CD8-positive, alpha-beta memory T cell (primary cell): ENCODE measurements at places on chromosomes 5 and 9. TPM values are rescaled to one million over a fixed set of nuclear protein-coding genes. Genes with fewer than 3 reads are reported as not detected.

GRCh38 chr9:112180387-112180881 lies 5.3 kb upstream of the SUSD1 start:
- peak; percentile 24 for DNase-seq

DNA sequence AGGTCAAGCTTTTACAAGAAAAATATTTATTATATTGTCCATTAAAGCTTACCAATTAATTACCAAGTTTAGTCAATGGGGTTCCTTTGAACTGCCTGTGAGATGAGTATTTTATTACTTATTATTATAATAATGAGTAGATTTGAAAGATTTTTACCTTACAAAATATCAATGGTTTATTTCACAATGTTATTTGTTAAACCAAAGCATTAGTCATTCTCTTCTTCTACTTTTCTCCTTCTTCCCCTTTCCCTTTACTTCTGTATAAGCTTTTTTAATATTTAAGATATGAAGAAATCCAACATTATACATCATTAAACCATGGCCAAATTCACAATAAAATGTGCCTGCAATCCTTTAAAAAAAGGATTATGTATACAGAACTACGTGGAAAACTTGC lies 369.5 kb downstream of the ARL15 start:
- DNase-seq, result no peak

GRCh38 chr5:81859624-81860023 lies 108.7 kb upstream of the SSBP2 start:
- DNase-seq, result no peak

DNA sequence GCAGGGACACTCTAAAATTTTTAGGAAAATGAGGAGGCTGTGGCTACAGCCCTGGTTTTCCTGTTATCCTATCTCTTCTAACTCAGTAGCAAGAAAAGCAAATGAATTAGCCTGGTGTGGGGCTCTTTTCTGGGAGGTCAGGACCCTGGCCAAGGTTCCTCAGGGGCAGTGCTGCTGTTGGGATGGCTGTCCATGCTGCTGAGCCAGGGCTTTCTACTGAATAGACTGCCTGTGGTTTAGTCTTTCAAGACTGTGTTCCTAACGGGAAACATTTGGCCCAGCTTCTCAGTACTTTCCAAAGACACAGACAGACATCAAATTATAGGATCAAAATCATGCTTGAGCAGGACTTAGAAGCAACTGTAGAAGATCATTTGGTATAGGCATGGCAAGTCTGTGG lies 18.1 kb downstream of the TNC start:
- DNase-seq, result no peak

DNA sequence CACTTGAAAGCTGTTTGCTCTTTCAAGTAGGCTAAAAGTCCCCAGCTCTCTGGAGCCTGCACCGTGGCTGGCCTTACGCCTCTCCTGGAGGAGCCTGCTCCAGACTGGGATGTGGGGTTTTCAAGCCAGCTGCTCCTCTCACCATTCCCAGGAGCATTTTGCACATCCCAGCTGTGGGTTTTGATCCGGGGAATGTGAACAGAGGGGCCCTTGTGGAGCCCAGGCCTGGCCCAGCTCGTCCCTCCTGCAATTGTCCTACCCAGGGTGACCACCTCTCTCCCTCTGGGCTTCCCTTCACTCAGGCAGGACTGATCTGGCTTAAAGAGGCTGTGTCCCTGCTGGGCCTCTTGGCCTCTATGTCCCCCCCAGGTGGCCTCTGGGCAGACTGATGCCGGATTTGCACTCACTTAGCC lies 32.5 kb upstream of the TIFAB start:
- no peak for DNase-seq

DNA sequence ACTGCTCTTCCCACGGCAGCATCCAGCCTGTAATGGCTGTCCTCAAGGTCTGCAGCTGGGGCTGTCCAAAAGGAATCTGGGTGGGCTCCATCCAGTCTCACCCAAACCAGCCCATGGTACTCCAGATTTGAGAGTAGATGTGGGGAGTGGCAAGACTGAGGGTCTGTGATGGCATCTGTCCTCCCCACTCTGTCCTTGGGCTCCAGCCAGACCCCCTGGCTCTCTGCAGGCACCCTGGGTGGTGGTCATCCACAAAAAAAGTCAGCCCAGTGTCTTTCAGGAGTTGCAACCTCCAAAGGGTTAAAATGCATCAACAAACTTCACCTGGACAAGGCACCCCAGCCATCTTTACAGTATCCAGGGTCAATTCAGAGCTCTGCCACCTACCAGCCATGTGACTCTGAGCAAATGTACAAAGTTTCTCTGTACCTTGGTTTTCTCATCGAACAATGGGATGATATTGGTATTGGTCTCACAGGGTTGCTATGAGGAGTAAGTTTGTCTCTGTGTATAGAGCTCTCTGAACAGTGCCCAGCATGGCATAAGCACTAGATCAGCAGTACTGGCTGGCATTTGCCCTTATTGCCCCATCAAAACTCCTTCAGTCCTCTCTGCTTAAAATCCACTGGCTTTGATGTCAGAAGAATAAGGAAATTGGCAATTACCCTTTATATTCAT lies 7.3 kb upstream of the S1PR3 start:
- DNase-seq, result no peak

GRCh38 chr5:109826-110225 lies 17.9 kb downstream of the PLEKHG4B start:
- no peak for DNase-seq

GRCh38 chr5:9977070-9977469 lies 272.6 kb downstream of the ATPSCKMT start:
- no peak for DNase-seq

DNA sequence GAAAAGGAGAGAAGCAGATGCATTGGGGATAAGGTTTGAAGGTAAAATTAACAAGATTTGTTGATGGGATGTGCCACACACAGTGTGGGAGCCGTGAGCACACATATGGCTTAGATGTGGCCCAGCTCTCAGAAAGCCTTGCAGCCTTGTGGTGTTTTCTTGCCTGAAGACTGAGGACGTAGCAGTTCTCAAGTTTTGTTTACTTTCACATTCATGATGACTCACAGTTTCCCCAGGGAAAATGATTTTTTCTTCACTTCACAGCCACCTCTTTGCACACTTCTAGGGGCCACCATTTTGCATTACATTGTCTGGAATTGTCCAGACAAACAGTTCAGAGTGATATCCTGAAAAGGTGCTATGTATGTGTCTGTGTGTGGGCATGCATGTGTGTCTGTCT lies 126.2 kb downstream of the BASP1 start:
- no peak for DNase-seq

GRCh38 chr9:116975126-116975525 lies 288.0 kb downstream of the TRIM32 start:
- DNase-seq, result no peak

DNA sequence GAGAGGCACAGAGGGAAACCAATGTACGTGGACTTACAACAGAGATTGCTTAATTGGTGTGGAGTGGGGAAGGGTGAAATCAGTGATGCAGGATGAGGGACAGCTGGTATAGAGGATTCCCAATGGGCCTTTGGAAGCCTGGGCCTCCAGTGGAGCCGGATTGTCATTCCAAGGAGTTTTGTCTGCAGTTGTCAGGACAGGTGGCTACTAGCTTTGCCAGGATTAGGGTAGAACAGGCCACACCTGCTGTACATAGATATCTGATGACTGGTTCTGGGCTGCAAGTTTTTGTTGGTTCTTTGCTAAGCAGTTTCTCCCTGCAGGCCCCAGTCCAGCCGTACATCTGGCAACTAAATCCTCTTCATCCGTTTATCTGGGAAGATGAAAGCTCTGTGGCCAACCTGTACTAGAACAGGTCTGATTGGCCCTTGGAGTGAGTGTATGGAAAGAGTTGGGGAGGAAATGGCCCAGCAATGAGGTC lies 4.2 kb downstream of the SKP2 start:
- DNase-seq, result no peak

GRCh38 chr9:78021697-78022096 lies 9.9 kb downstream of the GNAQ start:
- DNase-seq, result no peak

DNA sequence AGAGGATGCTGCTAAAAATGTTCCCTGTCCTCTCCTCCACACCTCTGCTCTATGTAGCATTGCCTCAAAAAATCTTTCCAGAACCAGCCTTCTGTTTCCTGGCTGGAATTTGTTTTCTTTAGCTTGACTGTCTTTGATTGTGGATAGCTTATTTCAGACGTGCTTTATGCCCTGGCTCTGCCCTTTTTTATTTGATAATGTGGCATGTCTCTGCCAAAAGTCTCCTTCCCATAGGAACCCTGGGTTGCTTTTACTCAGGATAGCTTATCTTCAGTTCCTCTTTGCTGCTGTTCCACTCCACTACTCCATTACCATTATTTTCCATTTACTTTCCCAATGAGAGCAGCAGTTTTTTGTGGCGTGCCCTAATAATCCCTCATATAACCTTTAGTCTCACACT lies 885 bp upstream of the TMEM252 start:
- no peak for DNase-seq

DNA sequence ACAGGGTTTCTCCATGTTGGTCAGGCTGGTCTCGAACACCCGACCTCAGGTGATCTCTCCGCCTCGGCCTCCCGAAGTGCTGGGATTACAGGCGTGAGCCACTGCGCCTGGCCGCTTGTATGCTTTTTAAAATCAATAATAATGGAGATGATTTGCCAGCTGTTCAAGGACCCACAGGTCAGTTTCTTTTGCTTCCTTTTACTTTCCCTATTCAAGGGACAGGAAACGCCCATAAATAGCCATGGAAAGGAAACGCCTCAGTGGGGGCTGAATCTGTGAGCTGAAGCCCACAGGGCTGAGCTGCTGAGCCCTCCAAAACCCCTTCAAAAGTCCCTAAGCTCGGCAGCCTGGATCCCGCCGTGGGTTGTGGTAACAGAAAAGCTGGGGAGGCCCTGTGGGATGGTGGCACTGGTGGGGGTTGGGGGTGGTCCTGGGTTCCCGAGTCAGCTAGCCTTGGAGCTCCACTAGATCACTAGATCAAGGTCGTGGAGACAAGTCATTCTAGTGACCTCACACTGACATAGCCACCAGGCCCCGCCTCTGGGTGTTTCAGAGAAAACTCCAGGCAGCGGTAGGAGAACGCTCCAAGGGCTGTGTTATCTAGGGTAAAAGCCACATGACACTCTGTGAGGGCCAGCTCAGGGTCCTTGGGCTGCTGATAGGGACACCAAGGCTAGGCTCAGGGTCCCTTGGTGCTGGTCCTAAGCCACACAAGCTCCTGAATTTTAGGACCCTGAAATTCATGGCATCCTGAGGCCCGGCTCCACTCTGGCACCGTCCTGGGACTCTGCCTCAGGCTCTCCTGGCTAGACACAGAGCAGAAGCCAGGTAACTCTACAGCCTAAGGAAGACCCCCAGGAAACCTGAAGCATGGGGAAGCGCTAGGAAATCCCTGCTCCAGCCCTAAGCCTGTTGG lies 18.0 kb upstream of the DUSP1 start:
- DNase-seq, result no peak

DNA sequence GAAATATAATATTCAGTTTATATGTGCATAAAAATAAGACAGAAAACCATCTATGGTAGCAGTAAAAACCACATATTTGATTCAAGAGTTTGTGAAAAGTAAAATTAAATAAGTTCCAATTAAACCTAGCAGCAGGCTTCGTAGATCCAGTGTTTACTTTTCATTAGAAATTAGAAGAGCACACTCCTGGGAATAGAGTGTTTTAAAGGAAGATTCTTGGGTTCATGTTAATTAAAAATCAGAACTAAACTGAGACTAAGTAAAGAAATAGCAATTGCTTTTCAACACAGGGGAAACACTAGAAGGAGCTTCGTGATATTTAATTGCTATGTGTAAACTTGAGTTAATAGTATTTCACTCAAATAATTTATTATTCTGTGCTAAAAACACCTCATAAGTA lies 1097.8 kb upstream of the CDH18 start:
- no peak for DNase-seq

GRCh38 chr5:169812786-169813185 lies 167.5 kb downstream of the INSYN2B start:
- DNase-seq, result no peak

DNA sequence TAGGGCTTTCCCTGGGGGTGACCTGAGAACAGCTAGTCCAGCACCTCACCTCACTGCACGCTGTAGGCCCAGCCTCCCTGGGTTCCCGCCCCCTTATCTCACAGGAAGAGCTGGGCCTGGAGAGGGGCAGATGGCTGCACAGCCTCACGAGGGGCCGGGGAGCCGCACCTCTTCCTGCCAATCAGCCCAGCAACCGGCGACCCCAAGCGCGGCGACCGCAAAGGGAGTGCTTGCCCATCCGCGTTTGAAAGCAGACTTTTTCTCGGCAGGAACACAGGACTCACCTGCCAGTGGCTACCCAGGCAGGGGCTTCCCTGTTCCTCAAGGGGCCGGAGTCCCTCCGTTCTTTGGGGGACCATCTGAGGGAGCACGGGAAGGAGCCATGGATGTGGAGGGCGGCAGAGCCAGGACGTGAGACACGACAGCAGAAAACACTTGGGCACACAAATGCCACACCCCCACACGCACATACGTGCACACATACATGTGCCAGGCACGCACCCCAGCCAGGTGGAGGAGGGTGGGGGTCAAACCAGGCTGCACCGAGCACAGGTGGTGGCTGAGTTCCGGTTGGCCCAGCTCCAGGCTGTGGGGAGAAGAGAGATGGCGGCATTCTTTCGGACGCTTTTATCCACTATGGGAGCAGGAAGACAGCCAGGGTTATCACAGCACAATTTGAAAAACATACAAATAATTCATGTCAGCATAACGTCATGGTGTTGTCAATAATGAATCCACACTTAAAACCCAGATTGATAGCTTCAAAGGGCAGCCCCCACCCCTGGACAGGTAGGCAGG lies 11.3 kb downstream of the TMEM250 start:
- peak; percentile 78 for DNase-seq

GRCh38 chr5:145943674-145944121 lies 7.3 kb downstream of the SH3RF2 start:
- no peak for DNase-seq

Gene OTULINL
- 15.4 TPM for total RNA-seq

Gene LHX3
- total RNA-seq, result not detected

Gene FUBP3
- 50.4 TPM for total RNA-seq

Gene GRIN1
- not detected for total RNA-seq

Gene NEUROG1
- total RNA-seq, result not detected

Gene PPP3R2
- not detected for total RNA-seq

Gene WDR41
- 28.6 TPM for total RNA-seq

Gene SPATA31E1
- total RNA-seq, result not detected

Gene EGFL7
- total RNA-seq, result 0.95 TPM

Gene DENND4C
- total RNA-seq, result 20.0 TPM

Gene MCTP1
- 0.55 TPM for total RNA-seq
